GM23248 (cell line): ENCODE measurements at places on chromosomes 12 and 14.

- DNase-seq: no peak
Measured at GRCh38 chr14:21096978-21097635, 1.3 kb downstream of the ZNF219 start.

- DNase-seq: no peak
Measured at GRCh38 chr12:455821-456220, 3.9 kb upstream of the B4GALNT3 start.

- DNase-seq: no peak
Measured at GRCh38 chr14:59920378-59920683, 387 bp downstream of the LRRC9 start.

- no peak for DNase-seq
Measured at GRCh38 chr12:115388139-115388538, 704.2 kb upstream of the TBX3 start.

DNA sequence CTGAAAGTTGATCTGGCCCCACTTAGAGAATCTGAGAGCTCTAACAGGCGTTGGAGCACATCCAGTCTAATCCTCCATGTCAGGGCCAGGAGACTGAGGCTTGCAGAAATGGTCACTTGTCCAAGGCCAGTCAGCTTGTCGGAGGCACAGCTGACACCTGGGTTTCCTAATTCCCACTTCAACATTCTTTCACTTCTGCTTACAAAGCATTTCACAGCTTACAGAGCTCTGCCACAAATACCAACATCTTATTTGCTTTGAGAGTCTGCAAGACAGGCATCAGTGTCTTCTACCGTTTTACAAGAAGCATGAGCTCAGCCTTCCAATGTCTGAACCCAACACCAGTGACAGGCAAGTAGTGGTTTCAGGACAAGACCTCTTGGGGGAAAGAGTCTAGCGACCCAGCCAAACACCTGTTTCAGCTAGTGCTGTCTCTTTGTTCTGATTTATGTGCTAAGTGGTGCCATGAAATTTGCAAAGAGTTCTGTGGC, 31.8 kb downstream of the ISCA2 start:
- no peak for DNase-seq

DNA sequence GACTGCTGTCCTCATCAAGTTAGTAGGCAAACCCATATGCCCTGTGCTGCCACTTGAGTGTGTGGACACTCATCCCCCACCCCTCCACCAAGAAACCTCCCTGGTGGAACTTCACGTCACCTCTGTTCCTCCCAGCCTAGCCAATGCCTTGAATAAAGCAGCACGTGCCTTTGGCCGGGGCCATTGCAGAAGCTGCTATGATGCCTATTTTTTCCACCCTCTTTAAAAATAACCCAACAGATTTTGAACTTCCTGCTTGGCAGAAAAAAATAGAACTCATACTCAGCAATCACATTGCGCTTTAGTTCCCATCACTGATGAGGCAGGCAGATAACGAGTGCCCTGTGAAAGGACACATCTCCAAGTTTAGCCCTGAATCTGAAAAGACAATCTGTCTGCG, 23.1 kb upstream of the PWP1 start:
- no peak for DNase-seq

- no peak for DNase-seq
Measured at GRCh38 chr14:20675669-20676068, 8.7 kb upstream of the RNASE4 start.

- peak; percentile 56 for DNase-seq
Measured at GRCh38 chr14:36556811-36557433, 25.5 kb downstream of the NKX2-8 start.

GRCh38 chr12:49885118-49885517, 18.6 kb downstream of the FAIM2 start:
- no peak for DNase-seq

DNA sequence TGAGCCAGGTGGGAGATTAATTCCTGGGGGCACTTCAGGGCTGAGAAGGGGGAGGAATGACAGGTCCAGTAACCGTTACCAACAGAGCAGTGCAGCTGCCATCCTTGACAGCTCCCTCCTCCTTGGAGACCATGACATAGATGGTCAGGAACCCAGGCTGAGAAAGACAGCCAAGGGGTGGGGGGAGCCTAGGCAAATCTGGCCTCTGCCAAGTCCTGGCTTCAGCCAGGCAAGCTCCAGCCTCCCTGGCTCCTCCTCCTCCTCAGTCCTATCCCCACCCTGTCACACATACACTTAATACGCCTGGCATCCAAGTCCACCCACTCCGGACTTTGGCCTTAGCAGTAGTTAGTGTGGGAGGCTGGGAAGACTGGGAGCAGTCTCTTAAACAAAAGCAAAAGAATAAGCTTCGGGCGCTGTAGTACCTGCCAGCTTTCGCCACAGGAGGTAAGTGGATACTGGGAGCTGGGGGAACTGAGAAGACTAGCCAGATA, at the start of gene RDH5:
Gene RDH5, plus strand, starts transcription at position 323 of the 494 bp plus-strand sequence. CDS start 792 bp downstream, outside the sequence.
- DNase-seq: peak; percentile 94

DNA sequence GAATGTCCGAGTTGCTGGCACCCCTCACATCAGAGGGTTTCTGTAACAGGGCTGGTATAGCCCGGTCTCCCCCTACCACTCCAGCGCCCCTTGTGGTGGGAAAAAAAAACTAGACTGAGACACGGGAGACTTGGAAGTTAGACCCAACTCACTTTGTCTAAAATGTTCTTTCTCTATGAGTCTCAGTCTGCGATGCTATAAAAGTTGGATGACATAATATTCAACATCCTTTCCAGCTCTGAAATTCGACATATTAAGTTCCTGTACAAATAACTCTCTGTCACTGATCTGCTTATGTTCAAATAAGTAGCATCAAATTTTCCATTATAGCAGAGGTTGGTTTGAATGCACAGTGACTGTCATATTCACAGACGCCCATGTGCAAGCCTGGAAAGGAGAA, 25.7 kb upstream of the TC2N start:
- peak; percentile 20 for DNase-seq

- no peak for DNase-seq
Measured at GRCh38 chr14:99123208-99123870, 148.7 kb downstream of the BCL11B start.

GRCh38 chr12:89180496-89180895, 171.8 kb downstream of the DUSP6 start:
- no peak for DNase-seq

GRCh38 chr14:102821252-102821651, 44.0 kb downstream of the TRAF3 start:
- DNase-seq: no peak

- peak; percentile 7 for DNase-seq
Measured at GRCh38 chr14:77657280-77657679, 40.8 kb upstream of the SPTLC2 start.

DNA sequence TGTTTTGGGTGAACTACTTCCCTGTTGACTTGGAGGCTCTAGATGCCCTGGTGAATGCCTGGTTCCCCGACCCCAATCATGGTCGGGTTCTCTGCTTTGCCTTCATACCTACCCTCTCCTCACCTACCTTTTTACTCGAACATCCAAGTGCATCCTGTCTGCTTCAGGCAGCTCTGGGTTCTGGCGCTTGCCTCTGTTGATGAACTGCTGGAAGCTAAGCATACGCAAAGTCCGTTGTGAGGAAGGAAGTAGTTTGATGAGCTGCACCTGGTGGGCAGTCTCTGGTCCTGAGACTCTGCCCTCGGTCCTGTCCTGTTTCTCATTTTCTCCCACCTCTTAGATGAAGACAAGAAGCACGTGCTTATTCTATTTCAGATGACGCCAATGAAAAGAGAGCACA, 13.6 kb downstream of the KCNH3 start:
- no peak for DNase-seq

- DNase-seq: peak; percentile 13
Measured at GRCh38 chr12:127729381-127729780, 537.6 kb upstream of the TMEM132C start.

DNA sequence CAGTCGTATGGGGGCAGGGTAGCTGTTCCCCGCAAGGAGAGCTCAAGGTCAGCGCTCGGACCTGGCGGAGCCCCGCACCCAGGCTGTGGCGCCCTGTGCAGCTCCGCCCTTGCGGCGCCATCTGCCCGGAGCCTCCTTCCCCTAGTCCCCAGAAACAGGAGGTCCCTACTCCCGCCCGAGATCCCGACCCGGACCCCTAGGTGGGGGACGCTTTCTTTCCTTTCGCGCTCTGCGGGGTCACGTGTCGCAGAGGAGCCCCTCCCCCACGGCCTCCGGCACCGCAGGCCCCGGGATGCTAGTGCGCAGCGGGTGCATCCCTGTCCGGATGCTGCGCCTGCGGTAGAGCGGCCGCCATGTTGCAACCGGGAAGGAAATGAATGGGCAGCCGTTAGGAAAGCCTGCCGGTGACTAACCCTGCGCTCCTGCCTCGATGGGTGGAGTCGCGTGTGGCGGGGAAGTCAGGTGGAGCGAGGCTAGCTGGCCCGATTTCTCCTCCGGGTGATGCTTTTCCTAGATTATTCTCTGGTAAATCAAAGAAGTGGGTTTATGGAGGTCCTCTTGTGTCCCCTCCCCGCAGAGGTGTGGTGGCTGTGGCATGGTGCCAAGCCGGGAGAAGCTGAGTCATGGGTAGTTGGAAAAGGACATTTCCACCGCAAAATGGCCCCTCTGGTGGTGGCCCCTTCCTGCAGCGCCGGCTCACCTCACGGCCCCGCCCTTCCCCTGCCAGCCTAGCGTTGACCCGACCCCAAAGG, 804 bp downstream of the GAPDH start:
- peak; percentile 94 for DNase-seq

DNA sequence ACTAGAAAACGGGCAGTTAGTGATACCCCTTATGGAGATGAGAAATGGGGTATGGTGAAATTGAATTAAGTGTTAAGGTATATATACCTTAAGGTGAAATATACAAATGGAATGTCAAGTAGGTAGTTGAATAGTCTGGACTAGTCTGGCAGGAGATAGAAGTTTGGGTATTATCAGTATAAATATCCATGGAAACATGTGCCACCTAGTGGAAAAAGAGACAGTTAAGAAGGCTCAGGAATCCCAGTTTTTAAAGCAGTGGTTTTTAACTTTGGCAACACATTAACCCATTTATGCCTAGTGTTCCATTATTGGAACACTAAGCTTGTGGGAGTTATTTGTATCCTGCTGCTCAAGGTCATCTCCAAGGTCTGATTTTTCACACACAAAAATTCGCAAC, 38.6 kb upstream of the TPH2 start:
- peak; percentile 54 for DNase-seq

GRCh38 chr14:22573804-22574203, 15.2 kb downstream of the DAD1 start:
- no peak for DNase-seq

- peak; percentile 27 for DNase-seq
Measured at GRCh38 chr14:106879241-106879640, 1352.9 kb downstream of the TMEM121 start.

DNA sequence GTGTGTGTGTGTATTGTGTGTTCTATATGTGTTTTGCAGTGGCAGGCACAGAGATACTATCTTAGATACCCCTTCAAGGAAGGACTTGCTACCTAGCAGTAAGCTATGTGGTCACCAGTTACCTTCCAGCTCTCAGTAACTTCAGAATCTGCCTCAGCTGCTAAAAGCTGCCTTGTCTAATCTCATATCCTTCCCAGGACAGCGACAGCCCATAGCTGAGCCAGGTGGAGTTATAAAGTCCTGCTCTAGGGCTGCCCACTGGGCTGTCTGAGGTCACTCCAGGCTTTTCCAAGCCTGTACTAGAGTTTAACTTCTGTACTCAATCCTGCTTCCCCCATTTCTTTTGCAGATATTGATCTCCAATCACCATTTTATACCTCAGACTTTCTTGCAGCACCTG, 942.6 kb downstream of the GALC start:
- DNase-seq: no peak

DNA sequence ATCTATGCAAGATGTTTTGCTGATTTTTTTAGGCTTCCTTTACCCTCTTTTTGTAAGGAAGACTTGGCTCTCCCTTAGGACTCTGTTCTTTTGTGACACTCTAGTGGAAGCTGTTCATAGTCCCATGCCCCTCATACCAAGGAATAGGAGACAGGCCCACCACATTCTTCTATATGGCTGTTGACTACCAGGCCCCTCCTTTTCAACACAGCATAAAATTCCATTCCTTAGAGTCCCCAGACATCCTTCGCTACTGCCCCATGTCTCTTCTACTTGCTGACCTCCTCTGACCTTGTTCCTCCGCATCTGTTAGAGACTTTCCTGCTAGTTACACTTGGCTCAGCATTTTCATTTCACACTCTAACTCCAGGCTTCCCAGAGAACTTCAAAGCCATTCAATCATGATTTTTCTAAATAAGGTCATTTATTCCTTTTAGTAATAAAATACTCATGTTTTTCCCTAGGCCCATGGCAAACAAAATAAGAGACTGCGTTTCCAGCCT, 9.7 kb downstream of the PIK3C2G start:
- no peak for DNase-seq

DNA sequence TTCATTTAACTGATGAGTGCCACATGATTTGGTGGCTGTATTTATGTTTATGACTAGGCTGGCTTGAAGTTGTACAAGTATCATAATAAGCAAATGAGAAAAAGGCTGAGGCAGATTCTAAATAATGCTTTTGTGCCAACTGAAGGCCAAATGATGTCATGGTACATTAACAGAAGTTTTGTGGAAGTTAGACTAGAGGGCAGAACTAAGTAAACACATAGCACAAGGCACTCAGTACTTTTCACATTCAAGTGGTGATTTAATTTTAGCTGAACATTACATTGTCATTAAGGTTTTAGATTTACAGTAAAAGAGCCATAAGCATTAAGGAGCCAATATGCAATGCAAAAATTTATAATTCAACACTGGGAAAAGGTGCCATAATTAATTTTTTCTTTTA, 21.1 kb downstream of the PPP1CC start:
- no peak for DNase-seq

DNA sequence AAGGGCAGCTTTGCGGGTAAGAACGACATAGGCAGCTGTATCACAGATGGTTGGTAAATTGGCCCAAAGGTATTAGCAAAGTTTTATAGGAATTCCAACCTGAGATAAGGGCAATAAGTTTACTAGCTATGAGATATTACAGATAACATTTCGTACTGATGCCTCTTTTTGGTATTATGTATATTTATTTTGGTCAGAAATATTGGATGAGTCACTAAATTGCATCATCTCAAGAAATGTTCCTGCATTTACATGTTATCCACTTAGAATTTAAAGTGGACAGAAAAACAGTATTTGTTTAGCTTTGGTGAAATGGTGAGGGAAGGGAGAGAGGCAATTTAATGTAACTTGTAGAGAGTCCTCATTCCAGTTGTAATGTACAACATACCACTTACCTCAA, 65.1 kb upstream of the PZP start:
- peak; percentile 38 for DNase-seq

DNA sequence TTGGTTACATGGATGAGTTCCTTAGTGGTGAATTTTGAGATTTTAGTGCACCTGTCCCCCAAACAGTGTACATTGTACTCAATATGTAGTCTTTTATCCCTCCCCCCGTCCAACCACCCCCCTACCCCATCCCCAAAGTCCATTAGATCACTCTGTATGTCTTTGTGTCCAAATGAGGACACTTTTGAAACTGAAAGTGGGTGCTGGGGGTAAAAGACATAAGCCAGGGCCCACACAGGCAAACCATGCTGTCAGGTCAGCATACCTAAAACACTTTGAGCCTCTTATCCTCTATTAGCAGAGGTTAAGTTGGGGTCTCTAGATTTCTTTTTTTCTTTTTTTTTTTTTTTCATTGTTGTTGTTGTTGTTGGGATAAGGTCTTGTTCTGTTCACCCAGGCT, 31.3 kb upstream of the KICS2 start:
- no peak for DNase-seq
